ENCODE measurements at places on chromosomes 5 and 9.

GRCh38 chr5:137584262-137584661, 85.1 kb upstream of the SPOCK1 start:
- no peak for DNase-seq

DNA sequence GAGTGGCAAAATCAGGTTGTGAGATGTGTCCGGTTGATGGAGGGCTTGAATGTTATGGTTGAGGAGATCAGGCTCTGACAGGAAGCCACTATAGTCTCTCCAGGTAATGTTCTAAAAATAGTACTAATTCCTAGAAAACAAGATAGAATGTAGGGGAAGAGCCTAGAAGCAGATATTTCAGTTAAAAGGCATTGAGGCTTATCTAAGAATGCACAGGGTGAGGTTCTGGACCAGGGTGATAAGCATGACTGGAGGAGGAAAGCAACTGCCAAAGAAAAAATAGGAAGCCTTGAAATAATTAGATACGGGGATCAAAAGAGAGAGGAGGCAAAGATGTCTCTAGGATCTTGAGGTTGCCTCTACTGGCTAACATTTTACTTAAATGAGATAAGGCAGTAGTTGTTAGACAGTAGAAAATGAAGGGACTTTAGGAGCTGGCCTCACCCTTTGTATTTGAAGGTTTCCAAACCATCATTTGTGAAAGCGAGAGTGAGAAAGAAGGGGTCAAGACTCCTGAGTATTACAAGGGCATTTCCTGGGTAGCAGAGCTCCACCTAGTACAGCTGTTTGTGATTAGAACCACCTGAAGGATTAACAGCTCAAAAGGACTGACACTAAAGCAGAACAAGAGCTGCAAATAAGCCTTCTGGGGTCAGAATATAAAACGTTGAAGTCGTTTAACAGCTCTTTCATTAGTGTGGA, 15.4 kb upstream of the ARL15 start:
- no peak for DNase-seq

DNA sequence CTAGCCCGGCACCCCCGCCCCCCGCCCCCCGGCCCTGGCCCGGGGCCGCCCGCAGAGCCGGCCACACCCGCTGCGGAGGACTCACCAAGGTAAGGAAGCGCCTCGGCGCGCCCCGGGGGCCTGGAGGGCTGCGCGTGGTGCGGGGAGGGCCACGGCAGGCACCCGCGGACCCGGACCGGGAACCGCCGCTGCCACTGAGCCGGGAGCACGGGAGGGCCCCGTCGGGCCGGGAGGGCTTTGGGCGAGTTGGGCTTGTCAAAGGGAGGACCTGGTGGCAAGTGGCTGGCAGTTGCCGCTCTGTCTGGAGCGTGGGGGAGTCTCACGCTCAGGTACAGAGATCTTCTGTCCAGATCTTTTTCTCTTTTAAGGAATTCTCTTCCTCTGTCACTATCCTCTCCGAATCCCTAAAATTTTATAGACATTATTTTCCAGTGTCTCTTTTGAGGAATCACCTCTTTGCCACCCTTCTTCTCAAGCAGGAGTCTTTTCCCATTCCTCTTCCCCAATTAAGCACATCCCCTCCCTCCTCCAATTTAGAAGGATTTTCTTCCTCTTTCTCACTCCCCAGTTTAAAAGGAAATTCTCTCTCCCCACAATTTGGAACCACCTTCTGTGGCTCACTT, 11.3 kb upstream of the LHX2 start:
- DNase-seq, result no peak

GRCh38 chr9:88781628-88782391, 209.5 kb upstream of the S1PR3 start:
- no peak for DNase-seq

DNA sequence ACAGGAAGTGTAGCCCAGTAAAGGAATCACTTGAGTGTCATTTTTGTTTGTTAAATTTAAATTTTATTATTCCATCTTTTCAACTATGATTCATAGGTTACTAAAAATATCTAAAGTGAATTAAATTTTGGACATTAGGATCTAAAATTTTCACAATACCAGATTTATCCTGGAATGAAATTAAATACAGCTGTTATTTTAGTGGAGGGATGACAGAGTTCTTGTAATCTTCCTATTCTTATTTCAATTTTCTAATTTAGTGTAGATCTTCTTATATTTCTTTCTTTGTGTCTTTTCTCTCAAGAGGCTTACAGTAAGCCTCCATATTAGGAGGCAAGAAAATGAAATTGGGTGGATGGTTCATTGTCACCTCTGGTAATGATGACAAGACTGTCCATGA, 167.9 kb upstream of the TNC start:
- no peak for DNase-seq

- DNase-seq, result peak; percentile 74
Observed at GRCh38 chr9:38024036-38024681, 44.9 kb downstream of the SHB start.

GRCh38 chr5:84370176-84370575, 14.5 kb downstream of the EDIL3 start:
- peak; percentile 1 for DNase-seq

DNA sequence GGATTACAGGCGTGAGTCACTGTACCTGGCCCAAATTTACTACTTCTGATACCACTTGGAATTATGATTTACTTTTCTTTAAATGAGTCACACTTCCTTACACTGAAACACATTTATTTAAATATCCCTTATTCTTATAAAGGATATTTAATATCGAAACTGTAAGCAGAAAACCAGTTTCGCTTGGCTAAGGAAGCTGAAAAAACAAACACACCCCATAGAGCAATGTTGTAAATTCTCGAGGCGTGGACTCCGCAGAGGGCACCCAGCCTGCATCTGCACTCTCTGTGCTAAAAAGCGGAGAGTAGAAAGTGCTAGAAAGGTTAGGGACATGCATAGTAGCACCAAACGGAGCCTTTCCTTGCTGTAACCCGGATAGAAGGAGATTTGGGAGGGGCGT, 86.5 kb downstream of the HMCN2 start:
- no peak for DNase-seq

DNA sequence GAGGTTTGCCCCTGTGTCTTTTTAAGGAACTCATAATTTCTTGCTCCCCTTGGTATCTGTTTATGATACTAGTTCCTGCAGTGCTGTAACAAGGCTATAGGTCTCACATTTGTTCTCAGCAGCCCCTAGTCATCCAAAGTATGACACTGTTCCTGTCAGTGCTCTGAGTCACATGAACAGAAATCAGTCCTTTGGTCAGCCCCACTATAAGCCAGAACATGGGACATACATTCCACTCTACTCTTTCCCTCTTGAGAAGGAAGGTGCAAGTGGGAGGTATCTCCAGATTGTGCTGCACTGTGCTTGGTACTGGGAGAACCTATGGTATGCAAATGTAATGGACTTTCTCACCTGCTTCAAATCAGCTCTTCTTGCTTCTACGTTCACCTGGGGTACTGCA, 87.0 kb downstream of the IARS1 start:
- DNase-seq, result no peak

DNA sequence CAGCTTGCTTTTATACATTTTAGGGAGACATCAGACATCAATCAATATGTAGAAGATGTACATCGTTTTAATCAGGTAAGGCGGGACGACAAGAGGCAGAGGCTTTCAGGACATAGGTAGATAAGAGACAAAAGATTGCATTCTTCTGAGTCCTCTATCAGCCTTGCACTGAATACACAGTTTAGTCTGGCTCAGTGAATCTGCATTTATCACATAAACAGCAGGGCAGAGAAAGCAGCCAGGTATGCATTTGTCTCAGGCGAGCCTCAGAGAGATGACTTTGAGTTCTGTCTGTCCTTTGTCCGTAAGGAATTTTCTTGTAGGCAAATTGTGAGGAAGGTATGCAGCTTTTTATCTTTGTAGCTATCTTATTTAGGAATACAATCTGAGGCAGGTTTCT, 202.8 kb upstream of the TAS2R1 start:
- no peak for DNase-seq

- no peak for DNase-seq
Observed at GRCh38 chr9:129263836-129264235, 85.8 kb upstream of the IER5L start.

DNA sequence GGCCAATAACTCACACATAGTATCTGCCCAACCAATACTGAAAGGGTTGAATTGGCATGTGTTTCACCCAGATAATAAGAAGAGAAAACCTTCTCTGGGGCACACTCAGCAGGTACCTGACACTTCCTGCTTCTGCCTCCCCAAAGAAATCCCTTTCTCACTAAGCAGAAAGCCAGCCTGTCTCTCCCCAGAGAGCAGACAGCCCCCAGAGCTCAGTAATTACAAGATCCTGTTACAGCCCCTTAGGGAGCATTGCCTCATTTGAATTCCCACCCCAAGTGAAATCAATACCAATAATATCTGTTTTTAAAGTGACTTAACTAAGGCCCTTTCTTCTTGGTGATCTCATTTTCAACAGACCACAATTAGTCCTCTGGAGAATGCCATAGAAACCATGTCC, 38.5 kb upstream of the FOXI1 start:
- DNase-seq, result no peak

DNA sequence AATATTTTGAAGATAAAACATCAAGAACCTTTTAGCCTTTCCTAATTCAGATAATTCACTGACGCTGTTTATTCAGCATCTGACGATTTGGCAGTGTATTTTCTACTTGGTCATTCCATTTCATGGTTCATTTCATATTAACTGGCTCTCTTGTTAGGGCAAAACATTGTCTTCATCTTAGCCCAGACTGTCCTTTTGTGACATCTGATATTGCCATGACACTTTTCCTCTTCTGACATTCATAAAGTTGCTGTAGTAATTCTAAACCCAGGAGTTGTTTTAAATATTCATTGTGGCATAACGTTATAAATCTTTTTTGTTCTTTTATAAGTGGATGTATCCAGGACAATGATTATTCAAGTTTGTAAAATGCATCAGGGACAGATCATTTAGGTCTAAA, 1.8 kb downstream of the SCAMP1 start:
- no peak for DNase-seq

- DNase-seq, result peak; percentile 19
Observed at GRCh38 chr5:174625591-174626350, 98.6 kb upstream of the MSX2 start.

DNA sequence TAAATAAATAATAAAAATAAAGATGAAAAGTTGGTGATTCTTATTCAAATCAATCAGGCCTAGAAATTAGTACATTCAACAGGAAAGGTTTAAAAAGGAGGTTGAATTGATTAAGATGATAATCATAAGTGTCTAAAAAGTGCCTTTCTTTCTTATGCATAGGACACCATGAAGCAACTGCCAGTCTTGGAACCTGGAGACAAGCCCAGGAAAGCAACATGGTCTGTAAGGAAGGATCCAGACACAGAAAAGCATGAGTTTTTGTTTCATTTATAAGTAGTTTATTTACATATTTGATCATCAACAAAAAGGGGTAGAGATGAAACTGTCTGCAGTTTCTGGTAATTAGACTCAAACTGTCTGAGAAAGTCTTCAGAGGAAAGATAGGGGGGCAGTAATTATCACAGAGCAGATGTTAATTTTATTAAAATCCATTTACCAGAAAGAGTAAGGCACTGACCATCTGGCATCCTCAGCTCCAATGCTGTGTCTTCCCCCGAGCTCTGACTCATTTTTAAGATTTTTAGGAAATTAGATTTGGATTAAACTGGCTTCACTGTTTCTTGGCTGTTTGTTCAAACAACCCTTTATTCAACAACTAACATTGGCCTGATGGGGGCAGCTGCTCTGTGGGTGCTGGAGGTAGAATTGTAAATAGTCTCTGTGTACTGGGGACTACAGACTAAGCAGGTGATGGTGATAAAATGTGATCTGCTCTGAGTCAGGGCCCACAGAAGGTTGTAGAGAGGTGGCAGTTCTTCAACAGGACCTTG, 2.7 kb downstream of the RABEPK start:
- no peak for DNase-seq

DNA sequence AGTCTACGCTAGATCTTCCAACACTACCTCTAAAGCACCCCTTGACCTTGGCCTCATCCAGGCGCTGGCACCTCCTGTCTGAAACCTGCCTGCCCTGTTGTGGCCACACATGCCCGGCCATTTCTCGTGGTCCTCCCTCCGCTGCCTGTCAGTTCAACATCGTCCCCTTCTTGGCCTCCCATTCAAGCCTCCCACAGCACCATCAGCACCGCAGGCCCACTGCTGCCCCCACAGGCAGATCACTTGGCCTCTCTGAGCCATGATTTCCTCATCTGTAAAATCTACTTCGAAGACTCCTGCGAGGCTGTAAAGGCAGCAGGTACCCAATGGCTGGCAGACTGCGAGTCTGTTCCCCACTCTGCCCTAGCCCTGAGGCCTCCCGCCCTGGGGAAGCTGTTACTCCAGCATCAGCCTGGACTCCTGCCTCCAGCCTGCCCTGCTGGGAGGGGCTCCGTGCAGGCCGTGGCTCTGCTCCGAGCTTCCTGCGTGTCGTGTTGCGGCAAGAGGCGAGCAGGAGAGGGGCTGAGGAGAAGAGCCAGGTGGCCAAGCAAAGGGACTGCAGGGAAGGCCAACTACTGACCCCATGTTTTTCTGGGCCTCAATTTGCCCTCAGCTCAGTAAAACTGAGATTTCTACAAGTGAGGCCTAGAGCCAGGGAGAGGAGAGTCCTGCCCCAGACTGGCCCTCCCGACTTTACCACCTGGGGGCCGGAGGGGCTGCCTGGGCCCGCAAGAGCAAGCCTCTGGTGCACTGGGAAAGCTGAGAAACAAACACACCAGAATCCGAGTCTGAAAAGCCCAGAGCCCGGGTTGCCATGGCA, 70.5 kb upstream of the LRRTM2 start:
- no peak for DNase-seq

GRCh38 chr5:154593071-154593470, 115.0 kb upstream of the HAND1 start:
- no peak for DNase-seq

DNA sequence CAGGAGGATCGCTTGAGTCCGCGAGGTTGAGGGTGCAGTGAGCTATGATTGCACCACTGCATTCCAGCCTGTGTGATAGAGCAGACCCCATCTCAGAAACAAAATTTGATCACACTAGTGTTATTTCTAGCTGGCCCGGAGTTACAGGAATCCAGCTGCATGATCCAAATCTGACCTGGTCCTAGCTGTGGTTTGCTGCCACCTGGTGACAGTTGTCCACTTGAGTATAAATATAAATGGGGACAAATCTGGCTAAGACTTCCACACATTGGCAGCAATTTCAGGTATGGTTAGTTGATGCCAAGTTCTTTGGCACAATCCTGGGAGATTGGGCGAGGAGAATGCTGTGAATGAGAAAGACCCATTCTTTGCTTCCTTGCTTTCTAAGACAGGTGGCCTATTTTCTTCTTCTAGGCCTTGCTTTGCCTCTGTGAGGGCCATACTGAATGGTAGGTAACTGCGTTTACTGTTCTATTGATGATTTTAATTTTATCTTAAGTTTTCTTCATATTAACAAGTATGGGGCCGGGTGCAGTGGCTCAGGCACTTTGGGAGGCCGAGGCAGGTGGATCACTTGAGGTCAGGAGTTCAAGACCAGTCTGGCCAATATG, 35.4 kb downstream of the UBE2R2 start:
- peak; percentile 36 for DNase-seq

GRCh38 chr9:22079873-22080341, 70.8 kb upstream of the CDKN2B start:
- no peak for DNase-seq

GRCh38 chr9:10875752-10876151, 262.9 kb upstream of the PTPRD start:
- no peak for DNase-seq

GRCh38 chr9:91799113-91799744, 150.8 kb downstream of the ROR2 start:
- DNase-seq, result no peak
